ENCODE measurements at places on chromosomes 2 and 18. TPM values are rescaled to one million over a fixed set of nuclear protein-coding genes. Genes with fewer than 3 reads are reported as not detected.

The HOXD12 gene
- total RNA-seq = not detected

The POTEC gene
- not detected for total RNA-seq

DNA sequence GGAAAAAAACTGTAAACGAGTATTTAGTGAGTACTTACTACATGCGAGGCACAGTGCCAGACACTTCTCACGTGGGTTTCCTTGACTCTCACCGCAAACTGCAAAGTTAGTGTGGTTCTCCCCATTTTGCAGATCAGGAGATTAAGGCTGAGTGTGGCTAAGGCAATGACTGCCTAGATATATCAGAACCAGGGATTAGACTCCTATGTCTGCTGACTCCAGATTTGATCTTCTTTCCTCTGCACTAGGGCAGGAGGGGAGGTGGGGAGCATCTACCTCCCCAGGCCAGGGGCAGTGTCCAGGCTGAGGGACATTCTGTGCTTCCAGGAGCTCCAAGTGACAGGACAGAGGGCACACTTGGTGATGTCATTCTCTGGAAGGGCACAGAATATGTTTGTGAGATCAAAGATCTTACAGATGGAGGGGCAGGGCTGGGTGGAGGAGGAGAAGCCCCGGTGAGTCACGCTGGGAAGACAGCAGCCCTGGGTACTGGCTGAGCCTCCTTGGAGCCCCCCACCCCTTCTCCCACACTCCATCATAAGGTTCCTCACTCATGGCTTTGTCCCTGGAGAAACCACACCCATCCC lies 92.4 kb downstream of the RHOB start:
- no peaks in the 10 kb centered on the region for H3K27me3 ChIP-seq
- no peaks in the 10 kb centered on the region for H3K36me3 ChIP-seq
- peaks cover 6% of the 10 kb centered on the region for H3K4me1 ChIP-seq
- no peak overlapping the region for H3K4me3 ChIP-seq
- H3K27ac ChIP-seq = no peak overlapping the region
- DNase-seq = no peak

- no peak overlapping the region for H3K4me3 ChIP-seq
- no peak overlapping the region for H3K27ac ChIP-seq
- H3K36me3 ChIP-seq = no peaks in the 10 kb centered on the region
- H3K27me3 ChIP-seq = no peaks in the 10 kb centered on the region
- H3K4me1 ChIP-seq = no peaks in the 10 kb centered on the region
Observed at GRCh38 chr2:80748592-80748991, 444.0 kb upstream of the LRRTM1 start.

DNA sequence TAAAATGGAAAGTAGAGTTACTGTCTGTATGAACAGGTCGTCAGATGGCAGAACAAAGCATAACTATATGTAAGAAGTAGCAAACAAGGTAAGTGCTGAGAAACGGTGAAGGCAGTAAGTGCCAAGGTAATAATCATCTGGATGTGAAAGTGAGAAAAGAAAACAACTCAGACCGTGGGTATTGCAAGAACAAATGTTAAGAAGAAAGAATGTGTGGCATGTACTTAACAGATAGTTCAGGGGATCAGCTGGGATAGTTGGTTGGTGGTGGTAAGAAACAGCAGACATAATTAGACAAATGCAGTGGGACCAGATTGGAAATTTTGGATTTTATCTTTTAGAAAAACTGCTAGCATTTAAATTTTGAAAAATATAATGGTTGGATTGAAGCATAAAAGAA lies 375.8 kb upstream of the NXPH2 start:
- no peak overlapping the region for H3K4me3 ChIP-seq
- no peak for DNase-seq
- H3K4me1 ChIP-seq = peaks cover 5% of the 10 kb centered on the region
- H3K36me3 ChIP-seq = no peaks in the 10 kb centered on the region
- H3K27me3 ChIP-seq = no peaks in the 10 kb centered on the region

The HOXD10 gene
- total RNA-seq = not detected

- peak; percentile 99 for DNase-seq
- H3K4me3 ChIP-seq = peak overlapping the region; percentile 45
- peak overlapping the region; percentile 86 for H3K27ac ChIP-seq
Observed at GRCh38 chr18:9827793-9828505, 57.8 kb upstream of the TXNDC2 start.

The IGFBP2 gene
- 183 TPM for total RNA-seq

DNA sequence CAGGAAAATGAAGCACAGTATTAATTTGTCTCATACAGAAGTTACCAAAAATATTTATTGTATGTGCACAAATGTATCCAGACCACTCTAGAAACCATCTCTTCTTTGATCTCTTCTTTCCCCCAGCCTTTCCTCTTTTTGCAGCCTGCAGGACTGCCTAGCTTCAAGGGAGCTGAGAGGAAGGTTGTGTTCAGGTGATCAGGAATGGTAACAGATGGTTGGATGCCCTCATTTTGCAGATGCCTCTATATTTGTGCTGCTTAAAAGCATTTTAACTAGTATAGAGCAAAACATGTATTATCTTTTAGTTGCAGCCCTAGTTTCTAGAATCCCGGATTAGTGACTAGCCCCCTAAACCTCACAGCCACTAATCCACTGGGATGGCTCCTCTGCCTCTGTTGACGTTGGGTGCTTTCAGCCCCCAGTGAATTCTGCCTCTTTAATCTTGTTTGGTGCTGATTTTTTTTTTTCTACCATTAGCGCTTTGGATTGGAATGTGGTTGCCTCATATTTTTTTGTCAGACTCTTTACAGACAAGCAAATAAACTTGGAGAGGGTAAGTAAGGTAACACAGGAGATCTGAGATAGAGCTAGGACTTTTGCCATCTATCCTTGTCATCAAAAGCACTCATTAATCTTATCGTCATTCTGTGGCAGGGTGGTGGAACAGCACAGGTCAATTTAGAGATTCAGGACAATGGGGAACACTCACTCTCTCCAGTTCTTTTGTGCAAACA lies 103.8 kb upstream of the NDUFV2 start:
- no peak overlapping the region for H3K4me3 ChIP-seq
- no peak for DNase-seq
- H3K36me3 ChIP-seq = no peaks in the 10 kb centered on the region

The SLC9A2 gene
- 8.8 TPM for total RNA-seq

GRCh38 chr2:147135376-147135775 lies 709.5 kb upstream of the ACVR2A start:
- no peak for DNase-seq
- H3K27ac ChIP-seq = no peak overlapping the region
- H3K36me3 ChIP-seq = no peaks in the 10 kb centered on the region
- H3K4me1 ChIP-seq = peaks cover 27% of the 10 kb centered on the region

The PECR gene
- 23.0 TPM for total RNA-seq

GRCh38 chr2:241935314-241935713 lies 65.8 kb downstream of the RTP5 start:
- no peaks in the 10 kb centered on the region for H3K27me3 ChIP-seq
- no peak overlapping the region for H3K27ac ChIP-seq
- peak; percentile 69 for DNase-seq
- no peak overlapping the region for H3K4me3 ChIP-seq
- H3K36me3 ChIP-seq = no peaks in the 10 kb centered on the region

DNA sequence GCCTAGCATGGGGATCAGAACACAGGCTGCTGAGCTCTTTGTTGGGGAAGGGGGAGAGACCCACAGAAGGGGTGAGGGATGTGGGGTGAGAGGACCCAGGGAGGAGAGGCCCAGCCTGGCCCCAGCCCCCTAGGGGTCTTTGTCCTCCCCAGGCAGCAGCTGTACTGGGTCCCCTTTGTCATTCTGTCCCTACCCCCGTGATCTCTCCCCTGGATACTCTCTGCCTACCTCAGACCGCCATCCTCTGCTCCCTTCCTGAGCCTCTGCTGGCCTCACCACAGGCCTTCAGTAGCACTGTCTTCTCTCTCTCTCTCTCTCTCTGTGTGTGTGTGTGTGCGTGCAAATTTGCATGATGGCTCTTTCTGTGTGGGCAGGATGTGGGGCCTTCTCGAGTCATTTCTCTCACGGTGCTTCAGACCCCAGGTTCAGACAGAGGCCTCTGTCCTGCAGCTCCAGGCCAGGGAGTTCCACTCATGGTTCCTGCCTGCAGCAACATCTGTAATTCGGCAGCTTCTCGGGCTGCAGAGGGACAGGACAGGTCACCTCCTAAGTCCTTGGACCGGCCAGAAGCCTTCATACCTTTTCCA lies 1.4 kb downstream of the PSD4 start:
- no peaks in the 10 kb centered on the region for H3K27me3 ChIP-seq
- H3K27ac ChIP-seq = no peak overlapping the region
- DNase-seq = no peak
- no peaks in the 10 kb centered on the region for H3K4me1 ChIP-seq

The RGPD5 gene
- 18.5 TPM for total RNA-seq

DNA sequence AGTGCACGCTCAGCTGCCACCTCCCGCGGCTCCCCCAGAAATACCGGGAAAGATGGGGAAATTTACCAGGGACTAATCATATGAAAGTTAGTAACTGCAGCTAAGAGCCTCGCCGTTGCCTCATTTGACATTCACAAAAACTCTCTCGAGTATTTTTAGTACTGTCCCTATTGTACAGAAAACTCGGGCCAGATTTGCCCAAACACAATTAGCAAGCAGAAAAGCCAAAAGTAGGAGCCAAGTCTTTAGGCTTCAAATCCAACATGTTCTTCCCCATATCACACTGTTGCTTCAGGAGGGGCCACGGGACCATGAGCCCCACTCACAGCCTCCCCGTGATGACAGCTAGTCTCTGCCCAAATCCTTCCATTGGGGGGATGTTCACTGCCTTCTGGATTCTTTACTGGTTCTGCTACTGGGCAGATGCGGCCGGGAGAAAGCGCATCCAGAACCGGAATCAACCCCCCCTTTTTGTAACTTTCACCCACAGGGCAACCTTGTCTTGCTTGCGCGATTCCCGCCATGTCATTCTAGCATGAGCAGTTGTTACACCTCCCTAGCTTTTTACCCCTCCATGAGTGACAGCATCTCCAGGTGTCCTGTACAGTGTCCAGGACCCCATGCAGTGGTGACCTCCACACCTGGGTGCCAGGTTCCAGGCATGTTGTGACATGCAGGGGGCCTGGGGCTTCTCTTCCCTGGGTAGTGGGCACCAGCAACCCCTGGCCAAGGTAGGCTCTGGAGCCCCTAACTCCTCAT lies 35.2 kb downstream of the CENPO start:
- H3K4me1 ChIP-seq = peaks cover 22% of the 10 kb centered on the region
- peaks cover 11% of the 10 kb centered on the region for H3K36me3 ChIP-seq
- no peaks in the 10 kb centered on the region for H3K27me3 ChIP-seq
- H3K27ac ChIP-seq = no peak overlapping the region
- H3K4me3 ChIP-seq = no peak overlapping the region

DNA sequence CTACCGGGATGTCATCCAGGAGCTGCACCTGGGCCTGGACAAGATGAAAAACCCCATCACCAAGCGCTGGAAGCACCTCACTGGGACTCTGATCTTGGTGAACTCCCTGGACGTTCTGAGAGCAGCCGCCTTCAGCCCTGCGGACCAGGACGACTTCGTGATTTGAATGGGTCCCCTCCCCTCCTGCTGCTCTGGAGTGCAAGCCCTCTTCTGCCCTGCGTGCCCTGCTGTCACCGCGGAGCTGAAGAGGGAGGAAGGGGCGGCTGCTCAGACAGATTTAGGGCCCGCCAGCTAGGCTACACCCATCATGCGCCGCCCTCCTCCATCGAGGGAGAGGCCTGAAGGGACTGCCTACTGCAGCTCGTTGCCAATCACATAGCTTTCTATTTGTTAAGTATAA lies 101.8 kb downstream of the SH3BP4 start:
- H3K36me3 ChIP-seq = peaks cover 13% of the 10 kb centered on the region
- no peak overlapping the region for H3K4me3 ChIP-seq
- H3K27ac ChIP-seq = no peak overlapping the region

The COL5A2 gene
- 56.2 TPM for total RNA-seq

DNA sequence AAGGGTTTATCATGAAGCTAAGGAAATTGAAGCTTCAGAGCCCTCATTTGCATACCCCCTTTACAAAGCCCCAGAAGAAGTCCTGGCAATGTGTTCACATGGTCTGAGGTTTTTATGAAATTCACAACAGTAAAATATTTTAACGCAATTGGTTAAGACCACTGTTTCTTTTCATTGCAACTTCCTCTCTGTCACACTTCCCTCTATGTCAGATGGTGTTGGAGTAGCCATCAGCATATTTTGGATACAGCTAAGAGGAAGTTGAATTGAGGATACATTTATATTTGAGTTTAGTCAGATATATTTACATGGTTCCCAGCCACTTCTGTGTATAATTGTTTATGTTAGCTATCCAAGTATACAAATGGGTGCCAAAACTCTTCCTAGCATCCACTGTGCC lies 170.0 kb downstream of the TXNL1 start:
- no peak for DNase-seq
- H3K27me3 ChIP-seq = no peaks in the 10 kb centered on the region
- no peak overlapping the region for H3K4me3 ChIP-seq

GRCh38 chr2:71637168-71637567 lies 183.8 kb downstream of the DYSF start:
- H3K4me3 ChIP-seq = no peak overlapping the region
- no peaks in the 10 kb centered on the region for H3K4me1 ChIP-seq
- no peak for DNase-seq
- H3K27me3 ChIP-seq = no peaks in the 10 kb centered on the region
- no peak overlapping the region for H3K27ac ChIP-seq

DNA sequence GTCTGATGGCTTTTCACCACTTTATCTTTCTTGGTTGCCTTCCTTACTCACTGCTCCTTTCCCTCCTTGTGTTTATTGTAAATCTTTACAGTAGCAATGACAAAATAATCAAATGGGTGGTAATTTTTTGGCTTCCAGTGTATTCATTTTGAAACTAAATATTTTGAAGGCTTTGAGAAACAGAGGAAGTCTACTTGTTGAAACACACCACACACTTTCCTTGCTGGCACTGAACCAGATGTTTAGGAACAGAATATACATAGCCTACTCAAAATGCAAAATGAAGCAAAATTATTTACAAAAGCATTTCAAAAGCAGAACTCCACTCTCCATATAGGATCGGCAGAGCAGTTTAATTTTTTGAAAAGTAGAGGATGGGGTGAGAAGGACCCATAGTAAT lies 189.8 kb downstream of the LTBP1 start:
- H3K27ac ChIP-seq = peak overlapping the region; percentile 89
- H3K4me1 ChIP-seq = peaks cover 40% of the 10 kb centered on the region
- no peaks in the 10 kb centered on the region for H3K27me3 ChIP-seq
- no peak for DNase-seq

Measured in PC-3 (cell line).